ENCODE measurements at places on chromosomes 13 and 19. TPM values are rescaled to one million over a fixed set of nuclear protein-coding genes. Genes with fewer than 3 reads are reported as not detected.

GRCh38 chr19:7533281-7533885, 2.1 kb upstream of the PNPLA6 start:
- DNase-seq, result no peak

GRCh38 chr19:15296353-15296752, 36.0 kb downstream of the BRD4 start:
- no peak for DNase-seq

DNA sequence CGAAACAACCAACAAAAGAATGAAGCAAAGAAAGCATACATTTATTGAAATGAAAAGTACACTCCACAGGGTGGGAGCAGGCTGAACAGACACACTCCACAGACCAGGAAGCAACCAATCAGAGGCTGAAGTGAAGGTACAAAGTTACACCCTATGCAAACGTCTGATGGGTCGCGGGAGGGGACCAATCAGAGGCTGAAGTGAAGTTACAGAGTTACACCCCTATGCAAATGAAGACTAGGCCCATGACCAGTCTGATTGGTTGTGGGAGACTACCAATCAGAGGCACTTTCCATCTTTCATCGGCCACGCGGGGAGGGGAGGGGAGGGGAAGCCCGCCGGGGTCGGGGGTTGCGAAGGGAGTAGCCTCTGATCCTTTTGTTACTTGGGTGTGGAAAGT, 12.4 kb upstream of the FBL start:
- DNase-seq, result no peak

The RFPL4A gene
- total RNA-seq, result not detected

GRCh38 chr13:52411629-52412028, 5.7 kb upstream of the THSD1 start:
- no peak for DNase-seq

The ZNF135 gene
- total RNA-seq, result 7.5 TPM

DNA sequence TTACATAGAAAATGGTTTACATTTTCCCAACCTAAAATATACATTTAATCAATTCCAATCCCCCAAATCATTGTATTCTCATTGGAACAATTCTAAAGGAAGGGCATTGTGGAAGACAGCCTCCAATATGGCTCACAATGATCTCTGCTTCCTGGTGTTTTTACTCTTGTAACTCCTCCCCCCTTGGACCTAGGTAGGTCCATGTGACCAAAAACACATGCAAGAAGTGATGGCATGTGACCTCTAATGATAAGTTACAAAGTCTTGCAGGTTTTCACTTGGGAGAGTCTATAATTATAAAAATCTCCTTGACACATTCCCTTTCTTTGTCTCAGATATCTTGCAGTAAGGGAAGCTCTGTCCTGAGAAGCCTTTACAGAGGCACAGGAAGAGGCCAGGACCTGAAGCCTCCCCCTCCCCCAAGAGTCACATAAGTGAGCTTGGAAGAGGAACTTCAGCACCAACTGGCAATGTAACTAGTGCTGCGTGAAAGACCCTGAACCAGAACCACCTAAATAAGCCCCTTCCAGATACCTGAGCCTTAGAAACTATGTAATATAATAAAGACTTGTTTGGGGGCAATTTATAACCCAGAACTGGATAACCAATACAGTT, 816.2 kb upstream of the ATXN8OS start:
- DNase-seq, result no peak

DNA sequence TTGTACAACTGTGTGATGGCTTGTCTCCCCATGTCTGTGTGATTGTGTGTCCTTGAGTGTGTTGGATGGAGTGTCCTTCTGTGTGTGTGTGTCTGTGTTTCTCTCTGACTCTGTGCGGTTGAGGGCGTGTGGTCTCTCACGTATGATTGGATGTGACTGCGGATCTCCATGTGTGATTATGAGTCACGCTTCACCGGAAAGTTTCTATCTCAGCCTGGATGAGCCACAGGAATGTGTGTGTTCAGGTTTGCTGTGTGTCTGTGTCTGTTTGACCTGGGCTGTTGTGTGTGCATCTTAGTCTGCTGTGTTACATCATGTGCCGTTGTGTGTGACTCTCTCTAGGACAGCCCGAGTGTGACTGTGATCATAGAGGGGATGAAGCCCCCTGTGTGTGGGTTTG, 15.5 kb upstream of the ZNF835 start:
- no peak for DNase-seq

The CEACAM7 gene
- total RNA-seq, result not detected

DNA sequence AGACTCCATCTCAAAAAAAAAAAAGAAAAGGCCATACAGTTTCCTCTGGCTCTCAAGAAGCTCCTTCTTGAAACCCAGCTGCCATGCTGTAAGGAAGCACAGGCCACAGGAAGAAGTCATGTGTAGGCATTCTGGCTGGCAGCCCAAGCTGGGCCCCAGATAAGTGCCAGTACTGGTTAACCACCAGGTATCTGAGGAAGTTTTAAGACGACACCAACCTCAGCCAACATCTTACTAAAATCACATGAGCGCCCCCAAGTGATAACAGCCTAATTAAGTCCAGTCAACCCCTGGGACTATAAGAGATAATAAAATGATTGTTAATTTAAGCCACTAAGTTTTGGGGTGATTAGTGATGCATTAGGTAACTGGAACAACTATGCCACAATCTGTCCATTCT, 27.4 kb upstream of the AKT2 start:
- DNase-seq, result no peak

The SLC10A2 gene
- total RNA-seq, result not detected

GRCh38 chr13:98386637-98387036, 190.3 kb downstream of the STK24 start:
- no peak for DNase-seq

- DNase-seq, result no peak
Observed at GRCh38 chr13:47409778-47410177, 512.9 kb upstream of the HTR2A start.

The ZBTB32 gene
- total RNA-seq, result 16.4 TPM

The OR7A5 gene
- total RNA-seq, result not detected

The COQ8B gene
- total RNA-seq, result 34.4 TPM

GRCh38 chr13:99827011-99827772, 144.4 kb downstream of the ZIC5 start:
- DNase-seq, result no peak

DNA sequence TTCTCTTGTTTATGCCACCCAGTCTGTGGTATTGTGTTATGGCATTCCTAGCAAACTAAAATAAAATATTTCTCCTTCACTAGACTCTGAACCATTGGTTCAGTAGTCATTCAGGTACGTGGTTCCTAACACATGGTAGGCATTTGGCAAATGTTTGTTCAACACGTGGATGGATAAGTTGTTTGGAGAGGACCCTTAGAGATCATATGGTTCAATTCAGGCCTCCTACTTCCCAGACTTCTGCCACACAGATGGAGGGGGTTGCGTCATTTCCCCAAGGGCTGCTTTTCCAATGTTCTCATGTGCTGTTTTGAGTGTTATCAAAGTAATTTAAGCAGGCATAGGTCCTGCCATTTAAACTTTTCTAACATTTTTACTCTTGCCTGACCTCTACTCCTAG, 6.7 kb downstream of the CXCL17 start:
- DNase-seq, result no peak

- no peak for DNase-seq
Observed at GRCh38 chr19:1019980-1020867, 699 bp downstream of the TMEM259 start.

- no peak for DNase-seq
Observed at GRCh38 chr19:501646-502045, 5.4 kb downstream of the MADCAM1 start.

DNA sequence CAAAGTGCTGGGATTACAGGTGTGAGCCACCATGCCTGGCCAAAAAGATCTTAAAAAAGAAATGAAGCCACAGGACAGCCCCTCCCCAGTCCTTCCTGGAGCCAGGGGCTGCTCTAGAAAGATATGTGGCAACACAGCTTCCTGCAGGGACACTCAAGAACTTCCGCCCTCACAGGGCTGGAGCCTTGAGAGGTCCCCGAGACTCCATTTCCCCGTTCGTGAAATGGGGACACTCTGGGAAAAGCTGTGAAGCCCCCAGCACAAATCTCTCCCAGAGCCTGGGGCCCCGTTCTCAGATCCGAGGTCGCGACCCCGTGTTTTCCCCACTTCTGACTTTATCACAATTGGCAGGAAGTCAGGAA, 2.5 kb upstream of the GPX4 start:
- no peak for DNase-seq

GRCh38 chr19:20162821-20163220, 4.2 kb upstream of the ZNF486 start:
- no peak for DNase-seq

The CACNA1A gene
- 1.5 TPM for total RNA-seq

- no peak for DNase-seq
Observed at GRCh38 chr19:40810160-40810559, 11.2 kb downstream of the EGLN2 start.

The GPR108 gene
- total RNA-seq, result 53.5 TPM

GRCh38 chr19:18850471-18851375, 19.0 kb downstream of the UPF1 start:
- no peak for DNase-seq

DNA sequence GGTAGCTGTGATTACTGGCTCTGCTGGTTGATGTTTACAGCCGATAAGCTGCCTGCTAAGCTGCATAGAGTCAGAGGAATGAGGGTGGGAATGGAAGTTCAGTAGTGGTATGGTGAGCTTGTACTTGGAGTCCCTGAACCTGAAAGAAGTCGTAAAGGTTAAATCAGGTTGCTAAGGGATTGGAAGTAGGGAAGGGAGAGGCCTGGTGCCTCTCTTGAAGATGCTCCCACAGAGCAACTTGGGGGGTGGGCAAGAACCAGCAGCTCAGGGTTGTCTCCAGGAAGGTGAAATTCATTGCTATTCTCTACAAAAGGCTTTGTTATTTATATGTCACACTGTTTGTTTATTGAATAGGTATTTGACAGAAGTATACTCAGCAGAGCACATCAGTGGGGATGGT, 73.8 kb upstream of the OLFM4 start:
- DNase-seq, result no peak

GRCh38 chr19:12754465-12755196, 3.0 kb downstream of the BEST2 start:
- no peak for DNase-seq

Measured in activated B cell treated with CpG ODN at 0.5 μM for 24 hours (primary cell).